CD4-positive, alpha-beta T cell treated with Interleukin-15 for 4 hours (primary cell): ENCODE measurements at places on chromosomes 13 and 19.

DNA sequence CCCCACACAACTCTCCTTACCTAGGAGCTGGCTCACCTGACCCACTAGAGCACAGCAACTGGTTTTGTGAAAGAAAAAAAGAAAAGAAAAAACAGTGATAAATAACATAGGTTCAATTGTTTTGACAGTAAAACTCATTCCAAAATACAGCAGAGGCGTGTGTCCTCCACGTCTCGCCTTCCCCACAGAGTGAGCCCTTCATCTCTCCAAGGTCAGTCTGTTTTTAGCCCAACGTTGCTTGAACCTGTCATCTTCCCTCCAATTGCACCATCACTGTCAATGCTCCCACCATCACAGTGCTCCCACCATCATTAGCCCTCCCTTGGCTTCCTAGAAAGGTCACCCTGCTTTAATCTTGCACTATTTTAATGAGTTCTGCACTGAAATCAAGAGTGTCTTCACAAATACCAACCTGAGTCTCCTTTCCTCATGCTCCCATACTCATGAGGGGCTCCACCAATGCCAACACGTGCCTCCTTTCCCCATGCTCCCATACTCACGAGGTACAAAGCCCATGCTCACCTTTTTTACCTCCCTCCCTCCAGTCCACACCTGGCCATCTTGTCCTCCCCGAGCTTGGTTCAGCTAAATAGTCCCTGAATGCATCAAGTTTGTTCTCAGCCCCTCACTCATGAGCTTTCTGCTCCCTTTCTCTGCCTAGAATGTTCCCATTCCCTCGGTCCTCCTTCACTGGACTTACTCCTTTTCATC, 103.7 kb downstream of the IRS2 start:
- DNase-seq = no peak

- no peak for DNase-seq
Measured at GRCh38 chr13:51236491-51236792, 14.2 kb downstream of the FAM124A start.

GRCh38 chr13:28485551-28485950, 9.4 kb downstream of the FLT1 start:
- no peak for DNase-seq

GRCh38 chr13:102327119-102327617, 74.7 kb downstream of the FGF14 start:
- DNase-seq = no peak

DNA sequence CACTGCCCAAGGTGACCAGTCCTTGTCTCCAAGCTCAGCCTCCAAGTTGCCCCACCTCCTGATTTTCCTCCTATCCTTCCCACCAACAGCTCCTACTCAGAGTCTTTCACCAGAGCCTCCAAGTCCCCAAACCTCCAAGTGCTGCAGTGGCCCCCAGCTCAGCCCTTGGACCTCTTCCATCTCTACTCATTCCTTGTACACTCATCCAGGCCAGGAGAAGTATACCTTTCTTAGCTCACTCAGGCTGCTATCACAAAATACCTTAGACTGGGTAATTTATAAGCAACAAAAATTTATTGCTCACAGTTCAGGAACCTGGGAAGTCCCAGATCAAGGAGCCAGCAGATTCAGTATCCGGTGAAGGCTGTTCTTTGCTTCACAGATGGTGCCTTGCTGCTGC, 11.3 kb downstream of the ATP7B start:
- DNase-seq = no peak

DNA sequence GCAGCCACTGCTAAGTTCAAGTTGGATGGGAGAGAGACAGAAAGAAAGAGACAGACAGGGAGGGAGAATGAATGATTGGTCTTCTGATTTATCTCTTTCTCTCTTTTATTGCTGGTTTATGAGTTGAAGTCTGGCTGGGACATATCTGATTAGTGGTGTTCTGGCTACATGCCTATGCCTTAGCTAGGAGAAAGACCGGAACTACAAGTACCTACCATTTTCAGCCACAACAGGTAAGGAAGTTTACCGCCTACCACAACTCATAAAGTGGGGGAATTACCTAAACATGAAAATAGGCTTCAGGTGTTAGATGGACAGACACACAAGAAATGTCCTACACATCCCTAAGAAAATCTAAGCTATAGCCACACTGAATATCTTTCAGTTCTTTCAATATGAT, 36.6 kb upstream of the GPC6 start:
- no peak for DNase-seq

GRCh38 chr13:95197548-95197947, 103.7 kb downstream of the ABCC4 start:
- DNase-seq = no peak

- DNase-seq = no peak
Measured at GRCh38 chr19:28642787-28643683, 569.9 kb downstream of the UQCRFS1 start.

GRCh38 chr13:21657538-21657937, 13.3 kb upstream of the FGF9 start:
- DNase-seq = no peak

- DNase-seq = no peak
Measured at GRCh38 chr13:70098669-70099068, 9.0 kb upstream of the ATXN8OS start.

GRCh38 chr19:17830567-17831418, 9.5 kb upstream of the INSL3 start:
- no peak for DNase-seq

DNA sequence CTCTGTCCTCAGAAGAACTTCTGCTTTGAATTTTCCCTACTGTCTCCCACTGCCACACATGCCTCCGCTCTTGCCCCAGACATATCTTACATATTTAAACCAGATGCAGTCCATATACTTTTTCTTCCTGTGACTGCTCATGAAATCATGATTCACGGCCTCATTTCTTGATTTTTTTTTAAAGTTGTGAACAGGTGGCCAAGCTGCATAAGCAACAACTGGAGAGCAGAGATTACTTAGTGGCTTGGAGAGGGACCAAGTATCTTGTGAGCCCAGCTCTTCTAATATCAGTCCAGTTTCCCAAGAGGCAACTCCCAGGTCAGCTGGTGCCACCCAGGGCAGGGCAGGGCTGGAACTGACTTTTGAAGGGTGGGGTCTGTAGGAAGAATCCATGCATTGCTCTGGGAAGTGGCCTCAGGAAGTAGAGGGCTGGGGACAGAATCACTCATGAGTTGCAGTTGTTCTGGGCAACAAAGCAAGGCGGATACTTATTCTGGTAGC, 152.4 kb downstream of the LMO7 start:
- DNase-seq = no peak

GRCh38 chr13:73591861-73592260, 533.1 kb downstream of the KLF5 start:
- no peak for DNase-seq

GRCh38 chr13:51945149-51945548, 66.1 kb downstream of the ATP7B start:
- no peak for DNase-seq
